CD8-positive, alpha-beta memory T cell (primary cell): ENCODE measurements at places on chromosomes 2 and 18. TPM values are rescaled to one million over a fixed set of nuclear protein-coding genes. Genes with fewer than 3 reads are reported as not detected.

The CDH7 gene
- not detected for total RNA-seq

The HDLBP gene
- 313 TPM for total RNA-seq

The UGT1A3 gene
- total RNA-seq = not detected

The DSG4 gene
- not detected for total RNA-seq

The SFTPB gene
- total RNA-seq = not detected

The ARHGAP15 gene
- 41.4 TPM for total RNA-seq

The TTN gene
- total RNA-seq = 0.83 TPM

The SPATA3 gene
- total RNA-seq = 0.24 TPM

The FOXI3 gene
- not detected for total RNA-seq

The STPG4 gene
- total RNA-seq = not detected

The TMEM214 gene
- 71.7 TPM for total RNA-seq

The MARCO gene
- total RNA-seq = not detected

The SH2D6 gene
- total RNA-seq = 0.63 TPM

The CD302 gene
- total RNA-seq = 0.70 TPM

The PLCL1 gene
- total RNA-seq = 0.71 TPM

The C1QL2 gene
- not detected for total RNA-seq

The UNC80 gene
- not detected for total RNA-seq

The VSNL1 gene
- total RNA-seq = not detected

The CD207 gene
- not detected for total RNA-seq

The FAM161A gene
- 5.8 TPM for total RNA-seq

The PEX13 gene
- total RNA-seq = 18.1 TPM

The LDLRAD4 gene
- total RNA-seq = 27.3 TPM

The MERTK gene
- total RNA-seq = 0.88 TPM
